AG09319 (cell line): ENCODE measurements at places on chromosomes 7 and 10.
A peak's percentile ranks its signal among the peaks of the same experiment; 100 is the strongest.

DNA sequence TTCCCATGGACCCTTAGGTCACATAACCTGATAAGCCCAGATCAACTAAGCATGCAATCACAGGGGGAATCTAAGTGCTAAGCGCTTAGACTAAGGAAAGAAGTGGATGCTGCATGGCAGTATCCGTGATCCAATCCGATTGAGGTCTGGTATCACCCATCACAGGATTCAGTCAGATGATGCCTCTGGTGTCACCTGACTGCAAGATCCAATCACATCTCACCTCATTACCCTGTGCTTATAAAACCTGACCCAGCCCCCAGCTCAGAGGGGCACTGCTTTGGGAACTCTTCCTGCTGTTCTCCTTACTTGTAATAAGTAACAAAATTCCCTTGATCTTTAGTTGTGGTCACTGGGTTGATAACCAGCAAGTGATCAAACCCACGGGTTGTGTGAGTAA lies 84.7 kb upstream of the TMEM168 start:
- no peak for DNase-seq

DNA sequence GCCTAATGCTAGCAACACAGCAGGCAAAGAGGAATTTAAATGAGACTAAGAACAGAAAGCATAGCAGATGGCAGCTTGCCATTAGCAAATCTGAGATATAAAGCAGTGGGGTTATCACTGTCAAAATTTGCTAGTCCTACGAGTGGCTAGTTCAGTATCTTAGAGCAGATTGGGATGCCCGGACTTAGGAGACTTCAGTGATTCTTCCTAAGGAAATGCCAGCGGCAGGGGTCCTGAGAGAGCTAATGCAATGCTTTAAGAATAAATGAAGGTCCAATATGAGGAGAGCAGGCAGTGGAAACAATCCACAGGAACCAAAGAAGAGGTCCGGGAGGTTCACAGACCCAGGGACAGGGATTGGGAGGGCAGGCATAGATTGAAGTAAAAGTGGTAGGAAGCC lies 169.3 kb upstream of the NPSR1 start:
- no peak for DNase-seq

GRCh38 chr10:96548589-96548988 lies 34.9 kb upstream of the TLL2 start:
- no peak for DNase-seq

- no peak for DNase-seq
These were observed 48.5 kb upstream of the ADGRA1 start for GRCh38 chr10:133039107-133039802.

GRCh38 chr7:110813986-110814385 lies 276.9 kb upstream of the LRRN3 start:
- no peak for DNase-seq

DNA sequence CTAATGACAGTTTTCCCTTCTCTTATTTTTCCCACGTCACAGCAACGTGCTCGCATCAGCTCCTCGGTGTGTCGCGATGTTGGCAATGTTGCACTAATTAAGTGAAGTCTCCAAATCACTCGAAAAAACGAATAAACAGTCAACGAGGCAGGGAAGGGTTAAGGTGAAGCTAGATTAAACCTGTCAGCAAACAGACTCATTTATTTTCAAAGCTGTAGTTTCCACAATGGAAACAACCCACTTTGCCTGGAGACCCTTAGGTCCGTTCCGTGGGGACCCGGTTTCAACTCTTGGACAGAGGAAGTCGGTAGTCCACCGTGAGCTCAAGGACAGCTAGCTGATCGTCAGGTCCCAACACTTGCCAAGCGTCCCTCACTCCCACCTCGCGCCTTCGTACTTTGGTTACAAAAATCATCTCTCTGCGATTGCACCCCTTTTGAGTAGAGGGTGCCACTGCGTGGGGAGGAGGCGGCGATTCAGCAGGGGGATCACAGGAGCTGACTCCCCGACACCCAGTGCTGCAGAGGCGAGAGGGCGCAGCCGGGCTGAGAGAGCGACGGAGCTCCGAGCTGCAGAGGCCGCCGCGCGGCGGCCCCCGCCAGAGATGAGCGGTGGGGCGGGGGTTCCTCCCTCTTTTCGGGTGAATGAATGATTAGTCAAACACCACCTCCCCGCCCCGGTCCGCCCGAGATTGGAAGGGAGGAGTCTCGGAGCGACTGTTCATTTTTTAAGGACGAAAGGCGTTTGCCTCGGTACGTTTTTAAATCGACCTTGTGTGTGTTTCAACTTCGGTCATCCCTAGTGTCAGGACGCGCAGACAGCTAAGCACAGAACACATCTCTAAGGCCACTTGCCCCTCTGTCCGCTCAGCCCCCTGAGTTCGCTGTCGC lies 1.3 kb upstream of the BMPER start:
- DNase-seq, result no peak

DNA sequence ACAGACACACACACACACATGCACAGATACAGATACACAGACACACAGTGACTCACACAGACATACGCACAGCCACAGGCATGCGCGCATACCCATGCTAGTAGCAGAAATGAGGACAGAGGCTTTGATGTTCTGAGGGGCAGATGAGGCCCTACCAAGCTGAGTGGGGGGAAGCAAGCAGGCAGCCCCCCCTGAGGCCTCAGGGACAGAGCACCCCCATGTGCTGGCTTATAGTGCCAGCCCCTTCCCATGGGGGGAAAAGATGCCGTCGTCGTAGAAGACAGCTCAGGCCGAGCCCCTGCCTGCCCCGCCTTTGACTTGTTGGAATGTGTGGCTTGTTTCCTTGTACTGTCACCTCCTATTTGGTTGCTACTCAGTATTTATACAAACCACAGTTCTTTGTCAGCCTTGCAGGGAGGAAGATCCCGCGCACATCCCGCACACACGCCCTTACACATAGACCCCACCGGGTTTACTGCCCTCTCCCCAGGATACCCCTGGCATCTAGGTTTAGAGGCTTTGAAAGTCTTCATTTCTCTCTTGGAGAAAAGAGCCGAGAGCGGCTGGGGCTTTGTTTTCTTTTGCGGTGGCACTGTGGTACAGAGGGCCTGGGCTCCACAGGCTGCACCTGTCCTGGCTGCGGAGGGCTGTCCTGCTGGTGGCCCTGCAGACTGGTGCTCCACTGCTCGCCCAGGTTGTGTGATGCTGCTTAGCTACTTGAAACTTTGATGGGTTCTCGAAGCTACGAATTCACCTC lies 112.5 kb downstream of the DOCK1 start:
- DNase-seq, result no peak

DNA sequence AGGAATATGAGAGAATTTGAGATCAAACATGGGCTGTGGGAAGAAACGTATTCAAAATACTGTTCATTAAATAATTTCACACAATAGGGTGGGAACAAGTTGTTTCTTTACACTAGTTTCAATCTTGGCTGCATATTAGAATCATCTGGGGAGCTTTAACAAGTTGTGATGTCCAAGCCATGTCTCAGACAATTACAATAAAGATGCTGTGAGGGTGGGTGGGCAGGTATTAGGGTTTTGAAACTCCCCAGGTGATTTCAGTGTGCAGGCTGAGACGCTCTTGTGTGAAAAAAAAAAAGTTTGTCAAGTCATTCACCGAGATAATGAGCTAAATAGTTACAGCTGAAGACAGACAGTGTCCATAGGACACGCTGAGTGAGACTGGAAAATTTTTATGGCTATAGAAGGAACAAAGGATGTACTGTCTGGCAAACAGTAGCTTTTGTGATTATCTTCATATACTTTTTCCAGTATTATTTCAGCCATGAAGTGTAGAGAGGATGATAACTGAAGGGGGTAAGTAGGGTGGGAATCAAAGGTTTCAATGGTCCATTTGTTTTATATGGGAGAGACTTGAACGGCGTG lies 12.6 kb upstream of the LAMB4 start:
- DNase-seq, result no peak

GRCh38 chr7:103657474-103657894 lies 211.5 kb upstream of the SLC26A5 start:
- no peak for DNase-seq

DNA sequence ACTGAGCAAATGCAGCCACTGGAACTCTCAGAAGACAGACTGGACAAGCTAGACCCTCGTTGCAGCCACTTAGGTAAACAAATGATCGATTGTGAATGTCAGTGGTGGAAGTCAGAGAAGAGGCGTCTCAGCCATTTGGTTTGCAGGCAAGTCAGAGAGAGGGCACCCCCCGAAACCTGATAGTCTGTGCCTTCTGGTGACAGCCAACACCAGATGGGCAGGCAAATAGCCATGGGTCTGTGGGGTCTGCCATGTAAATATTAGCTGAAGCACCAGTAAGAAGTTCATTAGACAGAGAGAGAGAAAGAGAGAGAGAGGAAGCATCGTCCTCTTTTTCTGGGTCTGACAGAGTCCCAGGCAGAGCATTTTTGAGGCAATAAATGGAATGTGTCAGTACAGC lies 5.4 kb downstream of the PPP1R17 start:
- DNase-seq, result no peak

- DNase-seq, result peak; percentile 52
These were observed 1.2 kb upstream of the LZTS2 start for GRCh38 chr10:100998183-100998990.

- DNase-seq, result no peak
These were observed 25.2 kb upstream of the VAX1 start for GRCh38 chr10:117163061-117163953.

DNA sequence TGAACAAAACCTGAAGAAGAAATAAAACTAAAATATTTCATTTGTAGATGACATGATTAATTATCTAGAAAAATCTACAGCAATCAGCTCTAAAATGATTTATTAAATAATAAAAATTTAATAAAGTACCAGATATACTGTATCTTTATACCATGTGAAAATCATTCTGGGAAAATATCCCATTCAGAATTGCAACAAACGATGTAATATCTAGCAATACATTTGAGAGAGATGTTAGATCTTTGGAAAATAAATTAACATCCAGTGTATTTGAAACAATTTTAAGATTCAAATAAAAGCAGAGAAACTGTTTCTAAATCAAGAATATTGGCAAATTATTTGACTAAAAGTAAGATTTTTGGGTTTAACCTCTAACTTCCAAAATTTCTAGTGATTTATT lies 62.2 kb downstream of the ZEB1 start:
- DNase-seq, result no peak

DNA sequence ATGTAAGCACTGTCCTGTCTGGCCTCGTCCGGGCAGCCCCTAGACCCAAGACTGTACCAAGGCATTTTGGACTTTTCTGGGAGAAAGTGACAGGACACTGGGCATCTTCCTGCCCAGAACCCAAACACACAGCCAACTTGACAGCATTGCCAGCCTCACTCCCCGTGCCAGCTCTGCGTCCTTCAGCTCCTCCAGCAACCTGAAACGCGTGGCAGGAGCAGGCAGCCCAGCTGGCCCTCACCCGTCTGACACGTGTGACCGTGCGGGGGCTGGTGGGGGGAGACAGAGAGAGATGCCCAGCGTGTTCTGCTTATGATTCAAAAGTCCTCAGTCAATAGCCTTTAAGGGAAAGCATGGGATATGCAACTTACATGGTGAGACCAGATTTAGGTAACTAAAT lies 50.3 kb upstream of the SLC29A3 start:
- no peak for DNase-seq

DNA sequence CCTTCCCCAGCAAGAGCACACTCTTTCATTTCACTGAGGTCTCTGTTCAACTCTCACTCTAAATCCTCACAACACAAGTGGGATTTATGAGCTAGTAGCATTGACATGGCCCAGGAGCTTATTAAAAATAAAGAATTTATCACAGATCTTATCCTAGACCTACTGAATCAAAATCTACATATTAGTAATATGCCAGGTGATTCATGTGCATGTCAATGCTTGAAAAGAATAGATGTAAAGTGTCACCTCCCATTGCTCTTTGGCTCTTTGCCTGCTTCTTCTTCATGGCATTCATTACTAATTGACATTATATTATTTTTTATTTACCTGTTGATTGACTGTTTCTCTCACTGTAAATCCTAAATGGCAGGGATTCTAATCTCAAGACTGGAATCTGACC lies 459.2 kb upstream of the LRRTM3 start:
- no peak for DNase-seq

DNA sequence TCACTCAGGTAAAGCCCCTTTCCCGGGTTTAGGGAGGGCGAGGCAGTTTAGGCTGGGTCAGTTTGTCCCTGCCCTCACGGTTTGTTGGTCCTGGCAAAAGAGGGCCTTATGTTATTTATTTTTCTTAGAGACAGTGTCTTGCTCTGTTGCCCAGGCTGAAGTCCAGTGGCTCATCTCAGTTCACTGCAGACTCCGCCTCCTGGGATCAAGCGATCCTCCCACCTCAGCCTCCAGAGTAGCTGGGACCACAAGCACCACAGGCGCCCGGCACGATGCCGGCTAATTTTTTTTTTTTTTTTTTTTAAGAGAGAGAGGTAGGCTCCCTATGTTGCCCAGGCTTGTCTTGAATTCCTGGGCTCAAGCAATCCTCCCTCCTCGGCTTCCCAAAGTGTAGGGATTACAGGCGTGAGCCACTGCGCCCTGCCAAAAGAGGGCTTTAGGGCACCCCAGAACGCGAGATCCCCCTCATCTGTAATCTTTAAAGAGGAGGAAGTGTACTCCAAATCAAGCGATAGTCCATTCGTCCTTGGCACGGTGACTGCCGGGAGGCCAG lies 626 bp upstream of the BMS1 start:
- no peak for DNase-seq

GRCh38 chr10:8600192-8600591 lies 545.7 kb downstream of the GATA3 start:
- no peak for DNase-seq

- DNase-seq, result no peak
These were observed 166.5 kb downstream of the TMEM26 start for GRCh38 chr10:61286686-61287085.

- DNase-seq, result no peak
These were observed 171.9 kb downstream of the PRKG1 start for GRCh38 chr10:51246156-51246555.

DNA sequence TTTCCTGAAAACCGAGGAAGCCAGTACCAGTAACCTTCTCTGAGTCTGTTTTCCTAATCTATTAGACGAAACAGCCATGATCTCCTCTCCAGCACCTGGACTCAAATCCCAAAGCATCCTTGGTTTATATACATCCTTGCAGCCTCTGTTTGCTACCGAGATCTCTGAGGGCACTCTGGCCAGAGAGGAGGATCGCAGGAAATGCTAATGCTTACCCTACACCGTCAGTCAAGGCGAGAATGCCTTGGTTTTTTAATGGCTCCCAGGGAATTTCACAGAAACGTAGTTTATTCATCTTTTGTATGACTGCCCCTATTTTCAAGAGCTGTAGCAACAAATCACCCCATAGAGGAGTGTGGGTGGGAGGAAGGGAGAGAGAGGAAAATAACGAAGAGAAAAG lies 91.5 kb upstream of the CALN1 start:
- no peak for DNase-seq

- DNase-seq, result no peak
These were observed 12.4 kb downstream of the ZNF789 start for GRCh38 chr7:99485094-99485493.

GRCh38 chr7:42151309-42151708 lies 85.7 kb downstream of the GLI3 start:
- no peak for DNase-seq

DNA sequence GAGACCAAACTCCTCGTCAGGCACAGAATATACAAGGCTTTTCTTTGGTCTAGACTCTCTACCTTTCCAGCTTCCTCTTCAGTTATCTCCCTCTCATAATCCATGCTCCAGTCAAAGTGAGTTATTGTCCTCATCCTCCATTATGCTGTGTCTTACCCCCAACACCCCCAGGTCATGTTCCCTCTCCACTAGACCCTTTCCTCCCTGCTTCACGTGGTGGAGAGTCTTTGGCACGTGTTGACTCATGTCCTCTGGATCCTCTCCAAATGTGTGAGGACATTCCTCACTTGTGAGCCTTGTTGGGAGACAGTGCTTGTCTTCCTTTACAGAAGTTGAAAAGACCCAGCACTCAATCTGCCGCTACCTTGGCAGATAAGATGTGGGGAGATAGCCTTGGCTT lies 36.0 kb upstream of the DLD start:
- no peak for DNase-seq

- no peak for DNase-seq
These were observed 22.1 kb downstream of the RELN start for GRCh38 chr7:103967401-103967800.
